Retinal pigment epithelial cell (primary cell): ENCODE measurements at places on chromosomes 2 and 18.

DNA sequence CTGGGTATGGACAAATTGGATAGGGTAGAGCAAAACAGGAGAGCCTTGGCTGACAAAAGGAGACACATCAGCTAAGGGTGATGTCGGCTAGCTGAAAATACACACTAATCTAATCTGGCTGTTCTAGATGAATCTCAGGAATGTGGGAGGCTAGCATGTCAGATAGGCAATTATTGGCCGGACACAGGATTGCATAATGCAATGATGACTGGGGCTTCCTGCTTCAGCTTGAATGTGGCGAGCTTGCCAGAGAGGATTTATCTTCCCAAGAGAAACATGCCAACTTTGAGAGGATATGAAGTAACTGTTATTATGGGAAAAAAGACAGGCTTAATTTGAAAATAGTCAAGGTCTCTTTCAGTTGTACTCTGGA lies 102.4 kb downstream of the TRIB2 start:
- DNase-seq = peak; percentile 90

GRCh38 chr2:6955511-6956136 lies 38.4 kb downstream of the RNF144A start:
- no peak for DNase-seq

DNA sequence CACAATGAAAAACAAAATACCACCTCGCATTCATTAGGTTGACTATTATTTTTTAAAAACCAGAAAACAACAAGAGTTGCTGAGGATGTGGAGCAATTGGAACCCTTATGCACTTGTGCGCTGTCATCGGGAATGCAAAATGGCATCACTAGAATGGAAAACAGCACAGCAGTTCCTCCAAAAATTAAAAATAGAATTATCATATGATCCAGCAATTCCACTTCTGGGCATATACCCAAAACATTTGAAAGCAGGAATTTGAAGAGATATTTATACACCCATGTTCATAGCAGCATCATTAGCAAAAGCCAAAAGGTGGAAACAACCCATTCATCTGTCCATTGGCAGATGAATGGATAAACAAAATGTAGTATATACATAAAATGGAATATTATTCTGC lies 11.9 kb upstream of the NMUR1 start:
- DNase-seq = no peak

DNA sequence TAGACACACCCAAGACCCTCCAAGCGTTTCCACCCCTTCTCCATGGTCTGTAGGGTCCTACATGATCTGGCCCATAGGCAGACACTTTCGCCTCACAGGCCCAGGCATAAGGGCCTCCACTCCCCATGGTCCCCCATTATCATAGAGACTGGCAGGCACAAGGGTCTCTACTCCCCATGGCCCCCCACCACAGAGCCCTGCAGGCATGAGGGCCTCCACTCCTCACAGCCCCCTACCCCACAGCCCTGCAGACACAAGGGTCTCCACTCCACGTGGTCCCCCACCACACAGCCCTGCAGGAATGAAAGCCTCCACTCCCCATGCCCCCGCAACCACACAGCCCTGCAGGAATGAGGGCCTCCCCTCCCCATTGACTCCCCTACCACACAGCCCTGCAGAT lies 159.7 kb upstream of the AGAP1 start:
- no peak for DNase-seq

GRCh38 chr18:13464432-13465123 lies 246.0 kb downstream of the LDLRAD4 start:
- DNase-seq = no peak

GRCh38 chr18:59500765-59501164 lies 141.7 kb upstream of the LMAN1 start:
- DNase-seq = no peak

DNA sequence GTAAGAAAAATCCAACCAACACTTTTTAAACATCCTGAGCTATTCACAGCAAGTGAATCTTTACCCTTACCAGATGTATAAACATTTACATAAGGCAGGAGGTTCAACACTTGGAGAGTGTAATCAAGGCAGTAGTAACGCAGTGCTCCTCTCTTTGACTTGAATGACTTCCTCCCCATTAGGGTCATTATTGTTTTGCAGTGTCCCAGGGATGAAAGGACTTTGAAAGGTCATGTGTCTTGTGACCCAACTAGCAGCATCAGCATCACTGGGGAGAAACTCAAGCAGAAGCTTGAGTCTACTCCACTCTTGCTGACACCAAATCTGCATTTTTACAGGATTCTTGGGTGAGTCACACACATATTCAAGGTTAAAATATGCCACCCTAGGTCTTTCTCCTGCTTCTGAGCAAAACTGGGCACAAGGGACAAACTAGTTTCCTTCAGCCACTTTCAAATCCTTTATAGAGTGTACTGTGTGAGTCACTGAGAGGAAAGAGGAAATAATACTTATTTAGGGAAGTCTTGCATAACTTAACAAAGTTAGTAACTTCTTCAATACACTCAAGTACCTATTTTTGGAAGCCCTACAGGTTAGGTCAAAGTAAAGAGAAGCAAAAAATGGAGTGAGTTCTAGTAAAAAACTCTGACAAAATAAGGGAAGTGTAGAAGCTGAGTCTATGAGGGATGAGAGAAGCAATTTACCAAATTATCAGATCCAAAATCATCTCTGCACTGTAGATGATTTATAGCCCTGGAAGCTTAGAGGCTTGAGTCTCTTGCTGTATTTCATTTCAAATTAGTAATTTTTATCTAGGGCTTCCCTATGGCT lies 51.0 kb upstream of the EML4 start:
- DNase-seq = no peak

GRCh38 chr18:45901654-45902210 lies 65.4 kb downstream of the EPG5 start:
- DNase-seq = no peak

GRCh38 chr18:2486426-2486825 lies 84.9 kb downstream of the METTL4 start:
- no peak for DNase-seq

- no peak for DNase-seq
Measured at GRCh38 chr18:46754188-46754587, 2.7 kb downstream of the ST8SIA5 start.
